ENCODE measurements at places on chromosomes 2 and 18. TPM values are rescaled to one million over a fixed set of nuclear protein-coding genes. Genes with fewer than 3 reads are reported as not detected.

Gene ABCB11
- total RNA-seq = not detected

Gene LRRC30
- not detected for total RNA-seq

Gene TRIM43
- not detected for total RNA-seq

Gene OTX1
- not detected for total RNA-seq

Gene MARCHF7
- total RNA-seq = 145 TPM

Gene ERCC3
- total RNA-seq = 65.8 TPM

Gene POTEC
- total RNA-seq = not detected

Gene MC4R
- not detected for total RNA-seq

Gene DSC1
- 11.3 TPM for total RNA-seq

Gene CCDC74B
- total RNA-seq = 0.49 TPM

Gene ANO7
- total RNA-seq = 0.57 TPM
